Amniotic stem cell (primary cell): ENCODE measurements at places on chromosomes 1 and 21.

- DNase-seq: no peak
Measured at GRCh38 chr21:42308914-42309752, 6.1 kb downstream of the TFF3 start.

DNA sequence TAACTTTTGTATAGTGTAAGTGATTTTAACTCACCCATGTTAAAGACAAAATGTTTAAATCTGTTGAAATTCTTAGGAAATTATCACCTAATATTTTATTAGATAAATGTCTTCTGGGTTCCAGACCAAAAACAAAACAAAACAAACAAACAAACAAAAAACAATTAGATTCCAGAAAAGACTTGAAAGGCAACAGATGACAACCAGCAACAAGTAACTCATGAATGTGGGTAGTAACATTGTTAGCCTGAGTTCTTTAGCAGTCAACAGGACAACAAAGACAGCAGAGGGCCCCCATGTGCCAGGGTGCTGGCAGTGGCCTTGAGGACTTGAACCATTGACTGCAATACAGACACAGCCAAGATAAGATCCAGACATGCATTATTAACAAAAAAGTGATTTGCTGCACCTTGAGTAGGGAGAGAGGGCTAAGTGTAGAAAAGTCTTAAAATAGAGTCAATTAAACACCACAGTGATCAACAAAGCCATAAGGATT is 2.4 kb upstream of the CD247 start:
- DNase-seq: no peak

- DNase-seq: no peak
Measured at GRCh38 chr1:25797939-25798338, 2.1 kb upstream of the SELENON start.

- no peak for DNase-seq
Measured at GRCh38 chr1:208387908-208388811, 144.0 kb upstream of the PLXNA2 start.

GRCh38 chr1:166040202-166040997 is 126.4 kb downstream of the FAM78B start:
- DNase-seq: no peak

DNA sequence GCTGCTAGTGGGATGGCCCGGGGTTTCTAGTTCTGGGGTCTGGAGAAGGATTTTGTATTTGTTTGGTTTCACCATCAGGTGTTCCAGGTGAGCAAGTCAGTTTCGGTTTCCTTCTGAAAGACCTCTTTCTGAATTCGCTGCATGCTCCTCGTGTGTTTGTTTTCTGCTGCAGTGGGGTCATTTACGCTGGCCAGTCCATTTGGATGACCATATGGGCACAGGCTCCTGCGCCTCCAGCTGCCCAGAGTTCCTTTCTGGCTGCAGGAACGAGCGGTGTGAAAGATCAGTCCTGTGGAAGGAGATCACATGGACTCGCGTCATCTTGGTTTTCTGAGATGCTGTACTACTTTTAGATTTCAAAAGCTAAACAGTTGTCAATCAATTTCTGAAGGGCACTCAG is 83.7 kb upstream of the GCLM start:
- DNase-seq: no peak

- DNase-seq: no peak
Measured at GRCh38 chr1:165169028-165169427, 187.5 kb downstream of the LMX1A start.

- DNase-seq: no peak
Measured at GRCh38 chr1:58981392-58981791, 197.5 kb upstream of the JUN start.

DNA sequence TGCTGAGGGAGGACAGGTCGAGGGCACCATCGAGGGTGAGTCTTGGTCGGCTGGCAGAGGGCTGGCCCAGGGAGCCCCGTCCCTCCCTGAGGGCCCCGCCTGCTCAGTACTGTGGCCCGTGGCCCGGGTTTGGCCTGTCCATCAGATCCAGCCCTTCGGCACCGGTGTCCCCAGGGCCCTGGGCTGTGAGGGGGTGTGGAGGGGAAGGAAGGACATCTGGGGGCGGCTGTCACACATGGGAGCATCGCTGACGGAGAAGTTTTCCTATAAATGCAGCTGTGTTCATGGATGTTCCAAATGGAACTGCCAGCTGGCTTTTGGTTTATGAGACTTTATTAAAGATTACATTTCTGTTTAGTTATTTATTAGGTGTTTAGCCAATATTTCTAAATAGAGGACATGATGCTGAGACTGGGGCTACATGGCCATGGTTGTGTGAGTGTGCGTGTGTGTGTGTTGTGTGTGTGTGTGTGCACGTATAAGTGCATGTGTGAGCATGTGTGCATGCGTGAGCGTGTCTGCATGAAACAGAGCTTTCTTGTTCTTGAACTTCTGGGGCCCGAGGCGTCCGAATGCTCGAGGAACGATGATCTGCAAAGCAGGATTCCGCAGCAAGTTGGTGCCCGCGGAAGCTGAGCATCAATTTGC is 54.3 kb downstream of the SLX9 start:
- DNase-seq: no peak

- DNase-seq: no peak
Measured at GRCh38 chr1:247366926-247367645, 35.4 kb upstream of the ZNF496 start.

- no peak for DNase-seq
Measured at GRCh38 chr21:38712071-38712470, 93.7 kb upstream of the ETS2 start.

DNA sequence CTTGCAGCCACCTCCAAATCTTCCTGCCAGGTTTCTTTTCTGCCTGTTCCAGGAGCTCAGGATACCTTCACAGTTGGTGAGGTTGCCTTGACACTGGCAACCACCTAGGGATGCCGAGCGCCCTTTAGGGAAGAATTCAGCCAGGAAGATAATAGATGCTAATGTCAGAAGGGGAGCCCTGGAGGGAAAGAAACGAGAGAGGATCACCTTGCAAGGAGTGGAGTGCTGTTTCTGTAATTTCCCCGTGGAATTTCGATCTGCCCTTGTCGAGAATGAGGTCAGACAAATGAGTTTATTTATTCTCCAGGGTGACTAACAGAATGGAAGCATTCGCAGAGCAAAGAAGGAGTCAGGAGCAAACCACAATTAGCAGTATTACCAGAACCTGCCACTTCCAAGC is 315.8 kb upstream of the KAZN start:
- DNase-seq: no peak

GRCh38 chr1:239835946-239836440 is 255.7 kb upstream of the FMN2 start:
- no peak for DNase-seq

DNA sequence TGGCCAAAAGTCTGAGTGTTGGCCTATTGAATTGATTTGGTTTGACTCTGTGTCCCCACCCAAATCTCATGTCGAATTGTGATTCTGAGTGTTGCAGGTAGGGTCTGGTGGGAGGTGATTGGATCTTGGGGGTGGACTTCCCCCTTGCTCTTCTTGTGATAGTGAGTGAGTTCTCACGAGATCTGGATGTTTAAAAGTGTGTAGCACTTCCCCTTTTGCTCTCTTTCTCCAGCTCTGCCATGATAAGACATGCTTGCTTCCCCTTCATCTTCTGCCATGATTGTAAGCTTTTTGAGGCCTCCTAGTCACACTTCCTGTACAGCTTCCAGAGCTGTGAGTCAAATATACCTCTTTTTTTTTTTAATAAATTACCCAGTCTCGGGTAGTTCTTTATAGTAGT is 297.1 kb upstream of the ZRANB2 start:
- DNase-seq: no peak

DNA sequence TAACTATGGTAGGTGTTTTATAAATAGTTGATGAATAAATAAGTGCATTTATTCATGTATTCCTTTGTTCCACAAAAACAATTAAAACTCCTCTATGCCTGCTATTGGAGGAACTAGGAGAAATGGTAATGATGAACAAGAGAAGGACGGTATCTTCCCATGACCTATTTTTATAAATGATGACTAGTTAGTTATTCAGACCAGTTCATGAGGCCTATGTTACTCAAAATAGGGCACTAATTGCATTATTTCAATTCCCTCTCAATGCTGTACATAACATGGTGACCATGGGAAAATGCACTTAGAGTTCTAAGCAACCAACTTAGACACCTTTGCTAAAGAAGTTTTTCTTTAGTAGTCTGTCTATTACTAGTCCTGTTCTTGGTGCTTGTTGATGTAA is 53.1 kb downstream of the XCL1 start:
- no peak for DNase-seq

DNA sequence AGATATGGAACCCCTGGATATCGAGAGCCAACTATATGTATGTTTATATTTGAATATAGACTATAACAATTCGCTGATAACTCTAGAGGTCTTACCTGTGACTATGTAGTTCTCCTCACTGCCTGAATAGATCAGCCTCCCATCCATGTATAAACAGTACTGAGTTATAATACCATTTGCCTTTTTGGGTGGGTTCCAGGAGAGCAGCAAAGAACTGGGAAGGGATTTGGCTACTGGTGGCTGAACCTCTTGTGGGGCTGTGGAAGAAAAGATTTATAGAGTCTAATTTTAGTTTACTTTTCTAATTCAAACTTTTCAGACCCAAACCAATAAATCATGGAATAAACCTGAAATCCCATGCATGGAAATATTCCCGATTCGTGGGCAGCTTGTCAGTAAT is 376.9 kb downstream of the USH2A start:
- DNase-seq: no peak

DNA sequence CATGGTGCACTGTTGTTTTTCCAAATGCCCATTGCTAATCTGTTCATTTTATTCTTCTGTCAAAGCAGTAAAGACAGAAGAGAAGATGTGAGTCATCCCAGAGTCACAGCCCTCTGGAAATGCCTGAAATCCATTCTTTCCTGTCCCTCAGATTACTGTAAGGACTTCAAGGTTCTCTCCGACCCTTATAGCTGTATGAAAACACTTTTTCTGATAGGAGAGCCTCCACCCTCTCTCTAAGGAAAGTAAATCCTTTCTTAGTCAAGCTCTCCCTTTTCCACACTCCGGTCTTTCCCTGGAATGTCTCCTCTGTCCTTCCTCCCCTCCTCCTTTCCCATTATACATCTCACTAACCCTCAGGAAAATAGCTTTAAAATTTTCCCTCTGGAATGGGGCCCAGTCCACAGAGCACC is 3.5 kb upstream of the PRDX6 start:
- DNase-seq: peak; percentile 56

DNA sequence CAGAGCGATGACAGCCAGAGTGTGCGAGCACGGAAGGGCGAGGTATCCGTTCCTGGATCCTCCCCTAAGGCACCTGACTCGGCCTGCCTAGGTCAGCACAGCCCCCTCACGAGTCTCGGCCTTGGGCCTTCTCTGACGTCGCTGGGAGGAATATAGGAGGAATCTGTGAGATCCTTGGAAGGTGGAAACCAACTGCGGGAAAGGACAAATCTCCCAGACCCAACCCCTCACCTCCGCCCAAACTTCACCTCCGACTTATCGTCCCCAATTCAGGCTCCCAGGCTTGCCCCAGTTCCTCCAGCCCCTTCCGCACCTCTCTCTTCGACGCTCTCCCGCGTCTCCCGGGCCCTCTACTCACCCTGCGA is 494 bp downstream of the APH1A start:
- no peak for DNase-seq

DNA sequence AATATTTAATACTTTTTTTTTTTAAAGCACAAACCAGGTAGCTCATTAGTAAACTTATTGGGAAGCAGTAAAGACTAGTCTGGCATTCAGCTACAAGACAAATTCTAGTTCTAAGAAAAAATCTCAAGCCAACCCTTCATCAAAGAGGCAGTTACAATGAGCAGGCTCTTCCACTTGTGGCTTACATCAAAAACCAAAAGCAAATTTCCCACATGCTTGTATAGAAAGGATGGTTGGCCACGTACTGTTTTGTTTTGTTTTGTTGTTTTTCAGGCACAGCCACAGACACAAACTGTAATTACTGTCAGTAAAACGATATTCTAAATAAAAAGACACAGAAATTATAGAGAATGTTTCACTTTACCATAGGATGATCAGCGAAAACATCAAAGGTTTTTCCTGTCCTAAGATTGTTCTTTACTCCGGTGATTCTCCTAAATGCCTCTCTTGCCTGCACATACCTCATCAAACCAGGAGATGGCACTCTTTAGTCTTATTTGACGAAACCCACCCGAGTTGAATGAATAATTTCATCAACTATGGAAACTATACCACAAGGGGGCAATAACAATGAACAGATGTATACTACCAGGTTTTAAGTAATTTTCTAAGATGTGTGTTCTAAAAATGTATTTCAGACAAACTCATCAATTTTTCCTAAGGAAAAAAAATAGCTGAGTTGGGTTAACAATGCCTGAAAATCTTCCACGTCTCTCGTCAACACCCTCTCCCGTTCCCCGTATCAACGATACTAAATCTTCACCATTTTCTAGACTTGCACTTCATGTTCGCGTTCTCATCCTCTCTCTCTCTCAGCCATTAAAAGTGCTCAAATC is 26.9 kb downstream of the RPL5 start:
- DNase-seq: peak; percentile 91

- no peak for DNase-seq
Measured at GRCh38 chr1:218425647-218426342, 80.7 kb downstream of the TGFB2 start.

DNA sequence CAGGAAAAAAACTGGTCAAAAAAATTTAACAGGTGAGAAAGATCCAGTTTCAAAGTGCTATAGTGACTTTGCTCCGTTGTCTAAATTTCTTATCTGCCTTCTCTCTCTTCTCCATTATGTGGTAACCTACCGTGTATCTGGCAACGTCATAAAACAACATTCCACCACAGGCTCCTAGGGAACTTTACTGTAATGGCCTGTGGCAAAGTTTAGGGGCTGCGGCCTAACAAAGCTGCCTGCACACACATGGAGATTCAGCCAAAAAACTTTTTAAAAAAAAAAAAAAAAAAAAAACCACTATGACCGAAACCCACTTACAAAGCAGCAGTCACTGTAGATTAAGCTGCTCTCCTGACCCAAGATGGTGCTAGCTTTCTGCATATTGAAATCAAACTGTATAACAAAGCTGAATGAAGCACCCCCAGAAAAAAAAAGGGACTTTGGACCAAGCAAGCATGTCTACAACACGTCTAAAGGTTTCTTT is 202.6 kb downstream of the SLC45A1 start:
- no peak for DNase-seq

GRCh38 chr1:230321741-230322420 is 104.3 kb downstream of the PGBD5 start:
- DNase-seq: no peak

- no peak for DNase-seq
Measured at GRCh38 chr1:118366286-118366685, 181.3 kb upstream of the SPAG17 start.

GRCh38 chr1:13617108-13617507 is 33.5 kb downstream of the PDPN start:
- no peak for DNase-seq

GRCh38 chr1:20446796-20447195 is 39.2 kb downstream of the CAMK2N1 start:
- DNase-seq: no peak

DNA sequence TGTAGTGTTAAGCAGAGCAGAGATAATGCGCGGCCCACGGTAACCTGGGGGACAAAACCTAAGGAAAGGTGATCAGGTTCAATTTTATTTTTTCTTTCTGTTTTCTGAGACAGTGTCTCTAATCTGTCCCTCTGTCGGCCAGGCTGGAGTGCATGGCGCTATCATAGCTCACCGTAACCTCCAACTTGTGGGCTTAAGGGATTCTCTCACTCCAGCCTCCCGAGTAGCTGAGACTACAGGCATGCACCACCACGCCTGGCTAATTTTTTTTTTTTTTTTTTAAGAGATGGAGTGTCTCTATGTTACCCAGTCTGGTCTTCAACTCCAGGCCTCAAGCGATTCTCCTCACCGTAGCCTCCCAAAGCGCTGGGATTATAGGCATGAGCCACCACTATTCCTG is 724 bp upstream of the ANKRD35 start:
- DNase-seq: no peak

- DNase-seq: no peak
Measured at GRCh38 chr21:24223624-24224023, 1383.7 kb downstream of the MRPL39 start.

- DNase-seq: no peak
Measured at GRCh38 chr1:55860798-55861519, 645.8 kb upstream of the USP24 start.
